Activated naive CD4-positive, alpha-beta T cell treated with anti-CD3 and anti-CD28 coated beads for 36 hours (primary cell): ENCODE measurements at places on chromosomes 12 and 14. TPM values are rescaled to one million over a fixed set of nuclear protein-coding genes. Genes with fewer than 3 reads are reported as not detected.
A peak's percentile ranks its signal among the peaks of the same experiment; 100 is the strongest.

GRCh38 chr12:7917392-7918267, 18.4 kb downstream of the SLC2A3 start:
- H3K4me1 ChIP-seq: peaks cover 23% of the 10 kb centered on the region
- no peaks in the 10 kb centered on the region for H3K27me3 ChIP-seq
- H3K36me3 ChIP-seq: peaks cover 39% of the 10 kb centered on the region
- no peak overlapping the region for H3K4me3 ChIP-seq

- no peak overlapping the region for H3K4me3 ChIP-seq
- no peak overlapping the region for H3K27ac ChIP-seq
- no peaks in the 10 kb centered on the region for H3K4me1 ChIP-seq
- peaks cover 40% of the 10 kb centered on the region for H3K36me3 ChIP-seq
Observed at GRCh38 chr14:88417594-88417993, 32.1 kb downstream of the SPATA7 start.

Gene GDF3
- total RNA-seq: not detected

DNA sequence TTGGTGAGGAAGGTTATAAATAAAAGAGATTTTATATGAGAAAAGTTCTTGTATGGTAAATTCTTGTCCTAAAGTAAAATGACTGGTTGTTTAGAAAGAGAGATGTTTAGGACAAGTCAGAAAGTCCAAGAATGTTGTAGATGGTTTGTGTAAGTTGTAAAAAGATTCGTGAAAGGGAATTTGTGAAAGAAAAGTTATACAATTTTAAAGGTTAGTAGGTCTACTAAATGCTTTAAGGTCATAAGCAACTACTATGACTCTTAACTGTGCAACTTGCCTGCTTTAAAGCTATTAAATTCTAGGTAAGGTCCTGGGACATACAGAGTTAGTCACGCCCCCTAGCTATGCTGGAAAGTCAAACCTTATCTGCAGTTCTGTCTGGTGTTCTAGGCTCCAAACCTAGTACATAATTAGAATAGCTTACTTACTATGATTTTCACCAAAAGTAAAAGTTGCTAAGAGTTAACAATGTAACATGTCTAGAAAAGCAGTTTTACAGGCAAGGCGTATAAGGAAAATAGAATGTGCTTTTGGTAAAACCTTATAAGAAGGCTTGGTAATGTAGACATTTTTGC, 11.2 kb upstream of the DHRS2 start:
- no peaks in the 10 kb centered on the region for H3K27me3 ChIP-seq
- H3K4me1 ChIP-seq: no peaks in the 10 kb centered on the region
- no peak overlapping the region for H3K27ac ChIP-seq

GRCh38 chr12:100324498-100324897, 32.4 kb upstream of the SLC17A8 start:
- no peak overlapping the region for H3K4me3 ChIP-seq
- no peak for DNase-seq
- no peak overlapping the region for H3K27ac ChIP-seq
- H3K27me3 ChIP-seq: no peaks in the 10 kb centered on the region

DNA sequence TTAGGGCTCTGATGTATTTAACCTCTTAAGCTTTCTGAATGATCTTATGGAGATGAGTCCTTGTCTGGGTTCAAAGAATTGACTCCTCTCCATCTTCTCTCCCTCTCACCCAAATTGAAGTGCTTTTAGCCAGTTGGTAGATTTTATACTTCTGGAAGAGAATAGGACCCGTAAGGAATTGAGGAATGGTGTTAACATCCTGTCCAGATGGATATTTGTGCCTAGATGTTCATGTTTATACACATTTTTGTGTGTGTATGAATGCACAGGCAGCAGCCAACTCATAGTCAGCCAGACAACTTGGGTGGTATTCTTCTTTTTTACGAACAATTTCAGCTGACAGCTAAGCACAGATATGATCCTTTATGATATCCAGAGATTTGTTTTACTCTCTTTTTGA, 449.6 kb upstream of the RGS6 start:
- DNase-seq: no peak
- H3K4me1 ChIP-seq: peaks cover 27% of the 10 kb centered on the region
- H3K27ac ChIP-seq: no peak overlapping the region
- H3K27me3 ChIP-seq: no peaks in the 10 kb centered on the region
- H3K36me3 ChIP-seq: peaks cover 5% of the 10 kb centered on the region
- H3K4me3 ChIP-seq: no peak overlapping the region

Gene KCNC2
- total RNA-seq: not detected

- no peaks in the 10 kb centered on the region for H3K27me3 ChIP-seq
- peaks cover 39% of the 10 kb centered on the region for H3K36me3 ChIP-seq
- H3K4me3 ChIP-seq: no peak overlapping the region
Observed at GRCh38 chr12:64718649-64719048, 40.6 kb downstream of the GNS start.

DNA sequence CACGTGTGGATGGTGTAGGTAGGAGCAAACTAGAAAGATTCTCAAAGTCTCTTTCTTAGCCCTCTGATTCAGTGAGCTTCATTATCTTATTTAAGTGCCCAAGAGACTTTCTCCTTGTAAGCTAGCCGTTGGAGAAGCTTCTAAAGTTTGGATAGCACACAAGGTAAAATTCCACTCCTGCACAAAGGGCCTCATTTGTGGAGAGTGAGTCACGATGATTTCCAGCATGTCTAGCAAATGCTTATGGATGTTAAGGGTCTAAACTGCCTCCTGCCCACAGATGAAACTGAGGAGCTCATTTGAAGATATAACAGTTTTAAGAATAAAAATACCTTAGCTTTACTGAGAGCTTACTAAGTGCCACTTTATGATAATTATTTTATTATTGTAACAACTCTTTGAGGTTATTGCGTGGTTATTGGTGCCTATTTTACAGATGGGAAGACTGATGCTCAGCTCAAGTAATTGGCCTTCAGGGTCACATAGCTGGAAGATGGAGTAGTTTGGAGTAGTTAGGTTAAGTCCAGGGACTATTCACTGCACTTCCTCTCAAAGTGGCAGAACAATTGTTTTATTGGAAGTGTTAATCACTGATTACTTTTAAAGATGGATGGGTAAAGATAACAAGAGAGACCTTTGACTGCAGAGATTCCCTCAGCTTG, 78.7 kb upstream of the HIF1A start:
- no peaks in the 10 kb centered on the region for H3K27me3 ChIP-seq
- H3K36me3 ChIP-seq: no peaks in the 10 kb centered on the region
- no peak overlapping the region for H3K27ac ChIP-seq
- no peak overlapping the region for H3K4me3 ChIP-seq
- no peak for DNase-seq

DNA sequence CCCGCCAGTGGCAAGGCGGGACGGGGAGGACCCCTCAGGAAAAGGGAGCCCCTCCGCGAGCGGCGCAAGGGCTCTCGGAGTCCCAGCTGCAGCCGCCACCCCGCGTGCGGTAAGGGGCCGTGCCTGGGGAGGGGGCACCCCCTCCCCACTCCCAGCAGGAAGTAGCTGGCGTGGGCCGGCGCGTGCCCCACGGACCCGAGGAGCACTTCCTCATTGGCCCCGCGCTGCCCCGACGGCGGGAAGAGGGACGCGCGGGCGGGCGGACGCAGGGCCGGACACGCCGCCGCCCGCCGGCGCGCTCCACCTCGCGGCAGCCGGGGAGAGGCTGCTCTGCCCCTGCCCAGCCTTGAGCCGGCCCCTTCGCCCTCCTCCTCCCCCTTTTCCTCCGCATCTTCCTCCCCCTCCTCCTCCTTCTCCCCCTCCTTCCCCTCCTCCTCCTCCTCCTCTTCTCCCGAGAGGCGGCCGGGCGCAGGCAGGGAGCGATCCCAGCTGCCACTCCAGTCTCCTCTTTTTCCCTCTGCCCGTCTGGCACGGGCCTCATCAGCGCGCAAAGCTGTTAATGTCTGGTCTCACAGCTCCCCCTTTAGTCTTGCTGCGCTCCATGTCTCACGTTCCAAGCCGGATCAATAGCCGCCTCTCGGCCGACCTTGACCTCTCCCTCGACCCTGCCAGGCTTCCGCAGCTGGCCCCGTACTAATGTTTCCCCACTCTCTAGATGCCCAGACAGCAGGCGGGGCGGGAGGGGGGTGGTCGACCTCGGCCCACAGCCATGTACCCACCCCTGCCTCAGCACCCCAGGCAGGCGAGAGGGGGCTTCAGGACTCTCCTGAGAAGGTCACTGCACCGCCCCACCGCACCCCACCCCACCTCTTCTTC, 2.6 kb upstream of the BCL11B start:
- peak; percentile 73 for DNase-seq
- peaks cover 36% of the 10 kb centered on the region for H3K4me1 ChIP-seq
- H3K27me3 ChIP-seq: no peaks in the 10 kb centered on the region
- H3K27ac ChIP-seq: peak overlapping the region; percentile 90

Gene TRHDE
- not detected for total RNA-seq

DNA sequence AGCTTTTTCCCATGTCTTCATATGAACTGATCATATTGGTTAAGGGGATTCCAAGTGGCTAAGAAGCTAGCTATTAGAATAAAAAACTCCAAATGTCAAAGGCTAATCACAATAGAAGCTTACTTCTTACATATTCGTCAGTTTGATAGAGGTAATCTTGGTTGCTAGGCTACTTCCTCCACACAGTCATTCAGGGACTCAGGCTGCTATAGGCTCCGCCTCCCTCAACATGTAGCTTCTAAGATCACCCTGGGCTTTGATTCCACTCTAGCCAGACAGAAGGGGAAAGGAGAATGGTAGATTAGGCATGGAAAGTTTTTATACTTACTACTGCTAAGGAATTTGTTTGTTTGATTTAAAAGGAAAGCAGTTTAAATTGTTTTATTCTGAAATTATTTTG, 207.9 kb downstream of the EFCAB11 start:
- no peak overlapping the region for H3K4me3 ChIP-seq
- DNase-seq: peak; percentile 29
- no peaks in the 10 kb centered on the region for H3K36me3 ChIP-seq
- H3K27ac ChIP-seq: no peak overlapping the region

- H3K27me3 ChIP-seq: no peaks in the 10 kb centered on the region
- peak overlapping the region; percentile 79 for H3K4me3 ChIP-seq
- peak; percentile 51 for DNase-seq
- H3K36me3 ChIP-seq: peaks cover 46% of the 10 kb centered on the region
- H3K27ac ChIP-seq: peak overlapping the region; percentile 99
- H3K4me1 ChIP-seq: peaks cover 84% of the 10 kb centered on the region
Observed at GRCh38 chr12:92132288-92132687, 13.4 kb downstream of the BTG1 start.

- DNase-seq: no peak
- H3K27ac ChIP-seq: no peak overlapping the region
- H3K4me1 ChIP-seq: peaks cover 16% of the 10 kb centered on the region
- H3K36me3 ChIP-seq: no peaks in the 10 kb centered on the region
- no peak overlapping the region for H3K4me3 ChIP-seq
- H3K27me3 ChIP-seq: peaks cover 5% of the 10 kb centered on the region
Observed at GRCh38 chr12:41521872-41522379, 333.8 kb downstream of the PDZRN4 start.

DNA sequence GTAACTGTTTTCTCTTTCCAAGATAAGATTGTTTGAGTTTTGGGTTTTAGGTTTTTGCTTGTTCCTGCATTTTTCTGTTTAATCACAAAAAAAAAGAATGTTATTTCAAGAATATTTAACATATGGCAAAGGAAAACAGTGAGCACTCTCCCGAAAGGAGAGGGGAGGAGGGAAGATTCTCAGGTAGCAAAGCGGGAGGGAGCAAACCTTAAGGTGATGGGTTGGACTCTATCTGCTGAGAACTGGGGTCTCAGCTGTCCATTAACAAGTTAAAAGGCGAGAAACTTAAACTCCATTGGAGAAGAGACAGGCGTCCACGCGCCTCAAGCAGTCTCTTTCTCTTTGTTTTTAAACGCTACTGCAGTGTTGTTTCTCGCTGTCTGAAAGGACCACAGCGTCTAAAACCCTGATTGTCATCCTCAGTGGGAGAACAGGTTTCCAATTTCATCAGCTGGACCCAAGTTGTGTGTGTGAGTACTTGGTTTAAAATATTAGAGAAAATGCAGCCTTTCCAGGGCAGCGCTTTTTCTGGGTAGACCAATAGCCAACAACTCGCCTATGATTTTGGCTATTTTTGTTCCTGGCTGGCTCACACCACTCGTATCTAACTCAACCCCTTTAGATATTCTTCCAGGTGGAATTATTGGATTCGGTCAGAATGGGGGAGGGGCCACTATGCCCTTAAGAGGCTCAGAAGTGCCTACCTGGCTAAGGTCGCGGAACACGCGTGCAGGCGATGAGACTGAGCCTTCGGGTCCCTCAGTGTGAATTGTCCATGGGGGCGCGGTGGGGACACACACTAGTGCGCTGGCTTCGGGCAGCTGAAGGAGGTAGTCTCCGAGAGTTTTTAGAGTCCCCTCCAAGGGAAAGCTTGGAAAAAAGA, 8.2 kb downstream of the SIX1 start:
- no peak overlapping the region for H3K4me3 ChIP-seq
- no peak for DNase-seq
- peaks cover 78% of the 10 kb centered on the region for H3K27me3 ChIP-seq
- no peak overlapping the region for H3K27ac ChIP-seq

Gene AMDHD1
- total RNA-seq: 0.52 TPM

Gene RNF212B
- not detected for total RNA-seq

Gene KLHL33
- 0.07 TPM for total RNA-seq

DNA sequence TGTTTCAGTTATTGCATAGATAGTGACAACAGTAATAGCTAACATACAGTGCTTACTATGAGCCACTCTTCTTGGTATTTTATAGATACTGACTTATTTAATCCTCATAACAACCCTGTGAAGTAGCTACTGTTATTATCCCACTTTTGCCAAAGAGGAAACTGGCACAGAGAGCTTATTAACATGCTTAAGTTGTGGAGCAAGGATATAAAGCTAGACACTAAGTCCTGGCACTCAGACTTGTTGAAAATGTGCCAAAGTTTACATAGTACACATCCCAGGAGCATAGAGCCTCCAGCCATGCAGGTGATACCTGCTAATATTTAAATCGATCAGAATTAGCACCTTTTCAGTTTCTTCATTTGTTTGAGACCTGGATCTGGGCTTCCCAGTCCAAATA, 41.8 kb downstream of the VEZT start:
- peaks cover 43% of the 10 kb centered on the region for H3K36me3 ChIP-seq
- H3K4me1 ChIP-seq: no peaks in the 10 kb centered on the region
- no peaks in the 10 kb centered on the region for H3K27me3 ChIP-seq
- no peak for DNase-seq
- no peak overlapping the region for H3K27ac ChIP-seq

DNA sequence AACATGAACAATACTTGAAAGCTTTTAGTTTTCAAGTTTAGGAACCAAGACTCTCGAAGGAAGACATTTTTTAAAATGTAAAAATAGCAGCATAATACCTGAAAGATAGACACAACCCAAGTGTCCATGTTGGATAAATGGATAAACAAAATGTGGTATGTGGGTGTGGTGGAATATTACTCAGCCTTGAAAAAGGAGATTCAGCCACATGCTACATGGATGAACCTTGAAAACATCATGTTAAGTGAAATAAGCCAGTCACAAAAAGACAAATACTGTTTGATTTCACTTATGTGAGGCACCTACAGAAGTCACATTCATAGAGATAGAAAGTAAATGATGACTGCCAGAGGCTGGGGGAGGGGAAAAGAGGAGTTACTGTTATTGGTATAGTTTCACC, 228.7 kb downstream of the FBXL14 start:
- peaks cover 4% of the 10 kb centered on the region for H3K4me1 ChIP-seq
- no peak overlapping the region for H3K4me3 ChIP-seq
- H3K27me3 ChIP-seq: no peaks in the 10 kb centered on the region
- no peak overlapping the region for H3K27ac ChIP-seq
- H3K36me3 ChIP-seq: peaks cover 3% of the 10 kb centered on the region
- DNase-seq: no peak

Gene MIP
- not detected for total RNA-seq

Gene IL26
- total RNA-seq: 0.42 TPM

Gene CCDC197
- not detected for total RNA-seq
